ENCODE measurements at places on chromosomes 1 and 21.

DNA sequence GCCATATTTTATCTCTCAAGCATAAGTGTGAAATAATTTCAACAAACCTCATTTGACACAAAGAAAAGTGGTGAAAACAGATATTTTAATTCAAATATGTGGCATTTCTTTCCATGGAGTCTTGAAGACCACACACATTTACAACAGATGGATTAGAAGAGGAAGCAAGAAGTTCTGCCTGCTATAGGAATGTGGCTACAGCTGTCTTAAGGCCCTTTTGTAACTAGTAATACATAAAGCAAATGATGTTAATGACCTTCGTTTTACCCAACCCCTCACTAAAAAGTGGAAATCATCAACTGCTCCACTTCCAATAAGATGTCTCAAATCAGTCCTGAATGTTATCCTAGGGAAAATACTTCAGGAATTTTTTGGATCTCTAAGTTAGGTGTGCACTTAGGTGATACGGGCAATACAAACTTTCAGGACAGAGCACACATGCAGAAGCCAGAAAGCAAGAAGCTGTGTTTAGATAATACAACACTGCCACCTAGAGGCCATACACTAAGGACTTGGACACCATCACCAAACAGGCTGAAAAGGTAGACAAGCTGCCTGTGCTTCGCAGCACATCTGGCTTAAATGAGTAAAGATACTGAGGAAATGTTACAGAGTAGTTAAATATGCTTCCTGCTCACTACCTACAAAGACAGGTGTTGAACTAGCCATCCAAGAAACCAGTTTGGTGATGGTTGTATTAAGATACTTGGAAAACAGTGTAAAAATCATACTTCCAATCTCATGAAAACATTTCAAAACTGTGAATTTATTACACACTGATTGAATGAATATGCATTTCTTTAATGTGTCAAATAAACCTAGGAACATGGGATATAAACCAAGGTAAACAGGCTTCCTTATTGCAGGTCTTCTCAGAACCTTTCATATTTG, 24.4 kb downstream of the RRAGC start:
- DNase-seq, result no peak

GRCh38 chr1:50425376-50426107, 2.3 kb upstream of the DMRTA2 start:
- DNase-seq, result no peak

GRCh38 chr21:33799378-33800090, 116.1 kb downstream of the ATP5PO start:
- no peak for DNase-seq

DNA sequence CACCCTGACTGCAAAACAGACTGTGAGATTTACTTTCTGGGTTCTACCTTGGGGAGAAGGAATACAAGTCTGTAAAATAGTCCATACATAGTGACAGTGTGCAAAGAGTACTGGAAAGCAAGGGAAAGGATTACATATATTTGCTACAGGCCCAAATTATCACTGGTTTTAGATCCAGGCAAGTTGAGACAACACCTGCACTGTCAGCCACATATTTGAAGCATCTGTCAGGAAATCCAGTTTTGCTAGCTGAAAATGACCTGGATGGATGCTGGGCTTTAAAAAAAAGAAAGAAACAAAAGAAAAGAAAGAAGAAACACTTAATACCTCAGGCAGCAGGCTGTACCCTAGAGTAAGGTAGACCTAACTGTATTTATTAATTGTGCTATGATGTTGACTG, 23.9 kb upstream of the SPRR2G start:
- no peak for DNase-seq

DNA sequence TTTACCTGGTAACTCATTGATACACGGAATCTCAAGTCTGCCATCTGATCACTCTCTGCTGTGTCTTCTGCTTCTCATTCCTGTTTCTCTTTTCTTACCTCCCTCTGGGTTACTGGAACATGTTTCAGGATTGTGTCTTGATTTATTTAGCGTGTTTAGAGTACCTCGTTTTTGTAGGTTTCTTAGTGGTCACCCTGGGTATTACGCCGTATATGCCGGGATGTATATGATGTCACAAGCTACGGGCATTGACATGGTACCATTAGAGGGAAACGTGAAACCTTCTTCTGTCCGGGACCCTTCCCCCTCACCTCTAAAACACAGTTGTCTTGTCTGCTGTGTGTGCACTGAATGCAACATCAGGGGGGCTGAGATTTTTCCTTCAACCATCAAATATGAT, 2.8 kb downstream of the ACTRT2 start:
- no peak for DNase-seq

DNA sequence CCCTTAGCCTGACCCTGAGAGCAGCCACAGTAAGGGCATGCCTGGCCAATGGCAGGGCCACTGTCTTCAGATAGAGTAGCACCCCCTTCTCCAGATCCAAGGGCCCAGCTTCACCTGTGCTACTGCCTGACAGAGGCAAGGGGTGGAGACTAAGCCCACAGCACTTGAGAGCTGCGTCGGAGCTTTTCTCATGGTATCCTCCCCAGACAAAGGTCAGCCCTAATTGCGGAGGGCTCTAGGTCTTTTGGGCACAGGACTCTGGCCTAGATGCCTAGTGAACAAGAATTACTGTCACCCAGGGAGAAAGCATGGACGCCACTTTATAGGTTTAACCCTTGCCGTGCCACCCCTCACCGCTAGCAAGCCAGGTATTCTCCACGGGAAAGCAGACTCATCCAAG, 15.1 kb downstream of the KCNC4 start:
- no peak for DNase-seq

DNA sequence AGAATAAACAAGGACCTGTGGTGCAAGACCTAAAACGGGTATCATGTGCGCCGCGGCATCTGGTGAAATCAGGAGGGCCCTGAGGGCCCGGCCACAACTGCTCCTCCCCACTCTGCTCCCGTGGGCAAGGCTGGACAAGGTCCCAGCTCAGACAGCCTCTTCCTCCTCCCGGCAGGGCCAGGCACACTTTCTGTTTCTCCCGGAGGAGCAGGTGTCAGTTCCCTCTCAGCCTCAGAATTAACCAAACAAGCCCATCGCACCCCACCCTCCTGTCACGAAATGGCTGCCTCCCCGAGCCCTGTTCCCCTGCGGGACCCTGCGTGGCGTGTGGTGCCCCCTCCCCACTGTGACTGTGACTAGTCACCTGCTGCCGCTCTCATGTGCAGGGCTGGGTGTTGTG, 15.2 kb downstream of the PTTG1IP start:
- DNase-seq, result no peak

- DNase-seq, result peak; percentile 48
These were observed 185.2 kb upstream of the TMEM51 start for GRCh38 chr1:14968251-14968851.
